ENCODE measurements at places on chromosomes 12 and 14.
A peak's percentile ranks its signal among the peaks of the same experiment; 100 is the strongest.

DNA sequence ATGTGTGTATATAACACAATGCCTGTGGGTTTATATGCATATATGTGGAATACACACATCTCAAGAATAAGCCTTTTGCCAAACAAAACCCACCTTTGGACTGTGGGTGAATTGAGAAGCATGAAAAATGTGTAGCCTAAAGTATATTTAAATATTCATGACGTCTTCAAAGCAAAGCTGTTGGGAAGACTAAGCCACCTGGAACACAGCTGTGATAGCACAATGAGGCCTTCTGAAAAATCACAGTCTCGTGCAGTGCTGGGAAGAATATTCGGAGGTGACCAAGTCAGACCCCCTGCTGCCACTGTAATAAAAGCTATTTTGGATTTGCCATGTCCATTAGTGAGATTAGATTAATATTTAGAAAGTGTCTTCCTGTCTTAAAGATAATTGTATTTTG, 51.5 kb downstream of the SUDS3 start:
- no peak for DNase-seq

DNA sequence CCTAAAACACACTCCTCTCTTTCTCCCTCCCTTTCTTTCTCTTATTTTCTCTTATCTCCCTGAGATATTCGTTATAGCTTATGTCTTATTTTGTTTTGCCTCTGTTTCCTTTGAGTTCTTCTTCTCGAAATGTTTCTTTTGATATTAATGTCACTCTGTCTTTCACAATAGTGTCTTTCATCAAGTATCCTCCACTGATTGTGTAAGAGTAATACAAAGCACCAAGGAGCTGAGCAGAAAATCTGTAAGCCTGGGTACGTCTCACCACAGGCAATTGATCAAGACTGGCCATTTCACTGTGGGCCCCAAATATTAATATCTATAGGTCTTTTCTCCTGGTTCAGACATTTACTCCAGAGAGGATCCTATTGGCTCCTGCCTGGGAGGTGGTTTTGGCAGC, 4.8 kb upstream of the LYZ start:
- DNase-seq: no peak

DNA sequence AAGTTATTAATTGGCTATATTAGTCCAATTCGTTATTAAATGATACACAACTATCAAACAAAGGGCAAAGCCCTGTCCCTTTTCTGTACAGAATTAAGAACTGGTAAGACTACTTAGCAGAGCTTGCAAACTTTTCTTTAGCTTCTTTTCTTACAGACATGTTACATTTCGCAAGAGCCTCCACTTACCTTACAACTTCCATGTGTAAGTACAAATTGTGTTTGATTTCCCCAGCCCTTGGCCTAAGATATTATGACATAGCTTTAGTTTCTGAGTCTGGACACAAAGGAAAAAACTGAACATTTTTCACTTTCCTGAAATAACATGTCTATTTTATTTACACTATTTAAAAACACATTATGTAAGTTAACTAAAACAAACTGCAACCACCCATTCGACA, 1.7 kb downstream of the ATF7 start:
- no peak for DNase-seq

DNA sequence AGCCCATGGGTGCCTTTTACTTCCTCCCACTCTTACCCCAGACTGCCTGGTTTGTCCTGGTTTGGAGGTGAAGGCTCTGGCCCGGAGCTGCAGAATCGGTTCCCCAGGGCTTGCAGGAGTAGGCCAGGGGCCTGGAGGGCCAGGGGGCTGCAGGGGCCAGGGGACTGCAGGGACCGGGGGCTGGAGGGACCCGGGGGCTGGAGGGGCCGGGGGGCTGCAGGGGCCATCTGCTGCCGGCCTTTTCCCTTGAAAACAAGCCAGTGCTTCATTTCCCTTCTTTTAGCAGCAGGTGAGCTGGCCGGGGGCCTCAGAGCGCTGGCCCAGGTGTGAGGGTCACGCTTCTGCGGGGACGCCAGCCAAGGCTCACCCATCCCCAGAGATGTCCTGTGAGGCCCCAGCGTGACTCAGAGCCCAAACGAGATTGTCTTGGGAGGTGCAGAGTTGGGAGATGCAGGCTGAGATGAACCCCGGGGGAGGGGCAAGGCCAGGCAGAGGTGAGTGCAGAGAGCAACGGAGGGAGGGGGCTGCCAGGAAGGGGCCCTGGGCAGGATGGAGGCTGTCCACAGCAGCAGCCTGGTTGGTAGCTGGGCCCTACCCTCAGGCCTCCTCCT, 154.9 kb downstream of the KIF26A start:
- no peak for DNase-seq

- no peak for DNase-seq
These were observed 92.6 kb downstream of the RFLNA start for GRCh38 chr12:124387528-124387911.

DNA sequence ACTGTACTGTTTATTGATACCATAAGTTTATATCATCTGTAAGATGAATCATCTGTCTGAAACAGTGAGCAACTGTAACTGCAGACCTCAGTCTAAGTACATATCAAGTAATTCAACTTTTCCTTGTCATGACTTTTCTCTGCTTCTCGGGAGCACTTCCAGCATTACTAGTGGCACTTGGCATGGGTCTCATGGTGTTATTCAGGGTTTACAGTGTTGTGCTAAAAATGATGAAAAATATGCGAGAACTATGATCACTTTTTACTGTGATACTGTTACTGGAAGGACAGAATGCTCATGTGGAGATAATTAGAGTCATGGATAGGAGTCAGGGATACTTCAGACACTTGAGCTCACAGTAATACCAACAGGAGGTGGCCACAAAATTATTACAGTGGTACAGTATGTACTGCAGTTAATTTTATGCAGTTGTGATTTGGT, 8.3 kb downstream of the KTN1 start:
- peak; percentile 21 for DNase-seq

DNA sequence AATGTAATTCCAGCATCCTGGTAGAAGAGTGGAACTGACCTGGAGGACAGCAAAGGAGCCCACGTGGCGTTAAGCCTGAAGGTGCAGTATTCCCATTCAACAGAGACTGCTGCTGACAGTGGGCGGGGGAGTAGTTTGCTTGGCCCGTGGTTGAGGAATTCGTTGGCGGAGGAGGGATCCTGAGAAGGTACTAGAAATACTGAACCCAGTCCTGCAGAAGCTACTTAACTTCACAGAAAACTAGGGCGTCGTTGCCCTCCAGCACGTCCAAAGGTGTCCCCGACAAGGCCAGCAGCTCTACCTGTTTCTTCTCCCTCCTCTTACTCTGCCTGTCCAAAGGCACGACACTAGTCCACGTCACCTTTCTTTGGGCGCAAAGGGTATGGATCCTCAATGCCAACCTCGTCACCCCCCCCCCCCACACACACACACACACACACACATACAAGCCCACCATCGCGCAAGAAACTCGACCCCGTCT, 303 bp downstream of the PUS7L start:
- DNase-seq: no peak

GRCh38 chr12:119369907-119370546, 35.5 kb downstream of the CCDC60 start:
- DNase-seq: no peak

DNA sequence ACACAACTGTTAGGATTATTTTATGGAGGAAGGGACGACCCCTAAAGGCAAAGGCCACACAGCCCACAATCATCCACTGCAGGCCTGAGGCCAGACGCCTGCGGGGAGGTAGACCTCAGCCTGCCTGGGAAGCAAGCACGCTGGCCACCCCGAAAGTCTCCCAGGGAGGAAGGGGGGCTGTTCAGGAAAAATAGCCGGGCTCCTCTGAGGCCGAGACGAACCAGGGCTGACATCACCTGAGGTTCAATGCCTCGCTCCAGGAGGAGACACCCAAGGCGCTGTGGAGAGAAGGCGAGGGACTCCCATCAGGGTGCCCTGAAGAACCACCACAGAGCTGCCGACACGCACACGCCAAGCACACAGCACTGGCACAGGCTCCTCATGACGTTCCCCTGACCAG, 127.4 kb downstream of the PIWIL1 start:
- no peak for DNase-seq

DNA sequence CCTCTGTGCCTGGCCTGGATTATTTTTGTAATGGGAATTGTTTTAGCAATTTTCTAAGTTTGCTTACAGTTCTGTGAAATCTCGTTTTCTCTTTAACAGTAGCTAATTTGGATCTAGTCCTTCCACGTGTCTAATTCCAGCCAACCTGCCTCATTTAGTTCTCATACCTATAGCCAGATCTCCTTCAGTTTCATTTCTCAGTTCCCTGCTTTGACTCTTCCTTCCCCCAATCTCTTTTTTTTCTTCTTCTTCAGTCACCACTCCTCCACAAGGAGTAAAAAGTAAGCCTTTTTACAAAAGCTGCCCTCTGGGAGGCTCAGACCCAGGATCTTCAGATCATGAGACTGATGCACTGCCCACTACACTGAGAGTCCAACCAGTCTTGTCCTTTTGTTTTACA, 1.4 kb downstream of the THTPA start:
- DNase-seq: no peak

DNA sequence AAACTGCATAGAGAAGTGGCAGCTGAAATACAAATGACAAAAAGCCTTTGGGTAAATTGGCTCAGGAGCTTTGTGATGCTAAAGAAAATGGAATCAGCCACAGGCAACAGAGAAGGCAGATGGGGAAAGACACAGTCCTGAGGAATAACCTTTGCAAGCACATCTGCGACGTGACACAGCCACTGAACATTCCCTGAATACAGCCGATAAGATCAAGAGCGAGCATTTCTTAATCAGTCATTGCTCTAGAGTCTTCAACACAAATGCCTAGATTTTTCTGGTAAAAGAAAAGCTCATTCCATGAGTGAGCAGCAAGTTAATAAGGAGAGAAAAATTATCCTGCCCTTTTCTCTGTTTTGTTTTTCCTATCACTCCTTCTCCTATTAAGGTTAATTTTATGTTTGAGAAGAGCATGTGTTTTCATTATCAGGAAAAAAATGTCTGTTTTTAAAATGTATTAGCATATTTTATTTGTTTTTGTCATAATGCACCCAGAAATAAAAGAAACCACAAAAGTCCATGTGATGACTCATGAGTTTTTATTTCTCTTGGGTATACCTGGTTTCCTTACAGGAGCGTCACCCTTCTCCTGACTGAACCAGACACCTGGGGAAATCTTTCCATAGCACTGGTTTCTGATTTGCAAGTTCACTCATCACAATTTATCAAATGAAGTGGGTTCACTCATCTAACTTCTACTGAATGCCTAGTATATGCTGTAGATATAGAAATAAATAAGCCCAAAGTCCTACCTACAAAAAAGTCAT, 45.4 kb upstream of the PCED1B start:
- no peak for DNase-seq

DNA sequence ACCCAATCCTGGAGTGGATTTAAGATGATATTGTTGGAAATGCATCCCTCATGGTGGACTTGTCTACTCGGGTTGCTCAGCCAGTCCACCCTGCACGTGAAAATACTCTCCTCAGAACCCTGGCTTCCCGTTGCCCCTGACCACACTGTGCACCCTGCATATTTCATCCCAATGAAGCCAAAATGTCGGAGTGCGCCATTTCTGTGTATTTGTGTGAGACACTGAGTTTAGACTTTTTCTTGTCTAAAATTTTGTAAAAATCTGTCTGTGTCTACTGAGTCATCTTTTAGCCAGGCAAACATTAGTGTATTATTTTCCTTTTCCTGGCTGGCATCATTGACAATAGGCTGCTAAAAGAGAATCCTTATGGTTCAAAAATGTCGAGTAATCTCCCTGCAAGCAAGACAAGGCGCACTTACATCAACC, 485 bp upstream of the PNMA1 start:
- DNase-seq: peak; percentile 42

- no peak for DNase-seq
These were observed 198.0 kb downstream of the CRADD start for GRCh38 chr12:93875157-93875556.

DNA sequence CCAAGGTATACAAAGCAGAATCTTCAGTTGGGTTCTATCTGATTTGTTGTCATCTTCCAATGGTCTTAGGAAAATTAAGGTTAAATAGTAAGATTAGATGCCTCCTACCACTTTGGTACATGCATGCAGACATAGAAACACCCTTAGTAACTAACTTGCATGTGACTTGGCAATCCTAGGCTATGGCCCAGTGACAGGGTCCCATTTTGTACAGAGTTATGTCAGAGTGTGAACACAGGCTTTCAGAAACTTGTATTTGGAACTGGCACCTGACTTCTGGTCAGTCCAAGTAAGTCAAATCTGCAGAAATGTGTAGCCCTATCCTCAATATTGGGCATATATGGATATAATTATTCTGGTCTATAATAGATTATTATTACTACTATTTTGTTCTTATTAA, 53.1 kb downstream of the DAD1 start:
- no peak for DNase-seq

- no peak for DNase-seq
These were observed 104.7 kb upstream of the IFNG-AS1 start for GRCh38 chr12:67884596-67884995.

GRCh38 chr14:30521899-30522736, 36.8 kb upstream of the G2E3 start:
- peak; percentile 60 for DNase-seq

- no peak for DNase-seq
These were observed 77.6 kb downstream of the SCAF11 start for GRCh38 chr12:45912774-45913173.

- DNase-seq: no peak
These were observed 70.9 kb upstream of the EEA1 start for GRCh38 chr12:93000026-93000425.

GRCh38 chr12:2319737-2320506, 267.1 kb downstream of the CACNA1C start:
- no peak for DNase-seq

GRCh38 chr14:29856516-29856915, 71.1 kb downstream of the PRKD1 start:
- DNase-seq: no peak

- no peak for DNase-seq
These were observed 264.4 kb downstream of the TMEM117 start for GRCh38 chr12:44100264-44100663.

GRCh38 chr14:95163132-95163531, 5.8 kb upstream of the DICER1 start:
- no peak for DNase-seq

DNA sequence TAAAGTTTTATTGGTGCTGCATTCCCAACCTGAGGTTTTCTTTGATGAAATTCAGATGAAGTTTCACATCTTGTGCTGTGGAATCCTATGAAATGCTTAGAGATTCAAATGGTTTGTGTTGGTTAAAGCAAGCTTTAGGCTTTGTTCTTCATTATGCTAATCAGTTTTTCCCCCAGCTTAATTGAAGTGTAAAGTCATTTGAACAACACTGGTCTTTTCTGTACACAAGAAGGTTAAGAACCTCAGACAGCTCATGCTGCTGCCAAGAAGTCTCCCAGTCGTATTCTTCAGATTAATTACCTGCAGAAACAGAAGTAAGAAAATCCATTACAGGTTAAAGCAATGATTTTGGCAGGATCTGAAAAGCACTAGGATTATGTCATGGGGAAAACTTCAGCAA, 48.9 kb downstream of the EML1 start:
- no peak for DNase-seq

- DNase-seq: peak; percentile 38
These were observed 51.2 kb upstream of the CERS5 start for GRCh38 chr12:50218386-50218785.

- DNase-seq: no peak
These were observed 123.2 kb upstream of the MAX start for GRCh38 chr14:65225299-65226159.

GRCh38 chr14:99266181-99267178, 5.5 kb downstream of the BCL11B start:
- peak; percentile 61 for DNase-seq

- DNase-seq: peak; percentile 86
These were observed 121.2 kb downstream of the RAD51B start for GRCh38 chr14:67940486-67941455.

GRCh38 chr12:97316321-97316720, 146.3 kb upstream of the RMST start:
- no peak for DNase-seq

- peak; percentile 2 for DNase-seq
These were observed 359.3 kb downstream of the TMTC2 start for GRCh38 chr12:83046019-83046418.
